ENCODE measurements at places on chromosomes 13 and 19.
A peak's percentile ranks its signal among the peaks of the same experiment; 100 is the strongest.

- peaks cover 4% of the 10 kb centered on the region for H3K4me1 ChIP-seq
- peak overlapping the region; percentile 50 for H3K4me3 ChIP-seq
- H3K36me3 ChIP-seq, result no peaks in the 10 kb centered on the region
- H3K27ac ChIP-seq, result no peak overlapping the region
- no peaks in the 10 kb centered on the region for H3K27me3 ChIP-seq
- DNase-seq, result no peak
These were observed 2.2 kb downstream of the BST2 start for GRCh38 chr19:17402982-17403855.

GRCh38 chr13:66468656-66469055 lies 761.5 kb downstream of the PCDH9 start:
- H3K27ac ChIP-seq, result no peak overlapping the region
- H3K4me3 ChIP-seq, result no peak overlapping the region
- H3K27me3 ChIP-seq, result no peaks in the 10 kb centered on the region
- no peaks in the 10 kb centered on the region for H3K4me1 ChIP-seq
- H3K36me3 ChIP-seq, result no peaks in the 10 kb centered on the region

DNA sequence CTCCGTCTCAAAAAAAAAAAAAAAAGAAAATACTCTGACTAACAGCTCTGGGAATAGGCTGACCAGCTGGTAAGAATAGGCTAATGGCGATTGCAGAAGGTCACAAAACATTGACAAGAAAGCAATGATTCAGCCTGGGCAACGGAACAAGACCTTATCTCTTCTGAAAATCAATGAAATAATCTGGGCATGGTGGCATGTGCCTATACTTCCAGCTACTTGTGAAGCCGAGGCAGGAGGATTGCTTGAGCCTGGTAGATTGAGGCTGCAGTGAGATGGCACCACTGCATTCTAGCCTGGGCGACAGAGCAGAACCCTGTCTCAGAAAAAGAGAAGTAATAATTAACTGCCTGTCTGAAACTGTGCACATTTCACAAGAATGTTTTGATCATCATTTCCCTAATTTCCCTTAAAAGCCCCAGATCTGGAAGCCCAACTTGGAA lies 18.8 kb upstream of the MTRF1 start:
- no peak overlapping the region for H3K27ac ChIP-seq
- H3K36me3 ChIP-seq, result no peaks in the 10 kb centered on the region

DNA sequence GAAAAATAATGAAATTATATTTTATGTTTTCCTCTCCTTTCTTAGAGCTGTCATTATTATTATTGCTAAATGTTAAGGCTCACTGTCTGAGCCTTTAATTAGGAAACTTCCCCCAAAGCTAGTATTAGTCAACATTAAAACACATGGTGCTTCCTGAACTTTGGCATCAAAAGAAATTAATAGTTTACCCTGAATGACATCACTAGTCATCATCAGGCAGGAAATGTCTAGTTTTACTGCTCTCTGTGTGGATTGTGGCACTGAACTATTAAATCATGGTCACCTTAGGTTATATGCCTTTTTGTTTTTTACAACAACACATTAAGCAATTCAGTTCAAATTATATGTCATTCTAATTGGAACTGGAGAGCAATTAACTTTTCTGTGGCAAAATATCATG lies 595.5 kb downstream of the SLITRK1 start:
- H3K27me3 ChIP-seq, result no peaks in the 10 kb centered on the region
- no peak overlapping the region for H3K4me3 ChIP-seq
- no peak for DNase-seq
- no peaks in the 10 kb centered on the region for H3K4me1 ChIP-seq
- no peak overlapping the region for H3K27ac ChIP-seq

- H3K27ac ChIP-seq, result no peak overlapping the region
- no peaks in the 10 kb centered on the region for H3K36me3 ChIP-seq
- H3K27me3 ChIP-seq, result no peaks in the 10 kb centered on the region
- no peaks in the 10 kb centered on the region for H3K4me1 ChIP-seq
These were observed 65.2 kb upstream of the LRCH1 start for GRCh38 chr13:46487748-46488147.

DNA sequence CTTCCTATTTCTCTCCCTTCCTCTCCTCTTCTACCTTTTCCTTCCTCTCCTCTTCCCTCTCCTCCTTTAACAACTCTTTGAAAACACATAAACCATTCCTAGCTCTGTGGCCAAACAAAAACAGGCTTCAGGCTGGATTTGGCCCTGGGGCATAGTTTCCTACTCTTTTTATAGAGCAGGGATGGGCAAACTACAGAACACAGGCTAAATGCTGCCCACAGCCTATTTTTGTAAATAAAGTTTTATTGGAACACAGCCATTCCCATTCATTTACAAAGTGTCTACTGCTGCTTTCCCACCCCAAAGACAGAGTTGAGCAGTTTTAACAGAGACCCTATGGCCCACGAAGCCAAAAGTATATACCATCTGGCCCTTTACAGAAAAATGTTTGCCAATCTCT lies 35.4 kb downstream of the LHFPL6 start:
- H3K27me3 ChIP-seq, result no peaks in the 10 kb centered on the region
- no peaks in the 10 kb centered on the region for H3K36me3 ChIP-seq
- no peaks in the 10 kb centered on the region for H3K4me1 ChIP-seq
- no peak overlapping the region for H3K27ac ChIP-seq
- no peak for DNase-seq

DNA sequence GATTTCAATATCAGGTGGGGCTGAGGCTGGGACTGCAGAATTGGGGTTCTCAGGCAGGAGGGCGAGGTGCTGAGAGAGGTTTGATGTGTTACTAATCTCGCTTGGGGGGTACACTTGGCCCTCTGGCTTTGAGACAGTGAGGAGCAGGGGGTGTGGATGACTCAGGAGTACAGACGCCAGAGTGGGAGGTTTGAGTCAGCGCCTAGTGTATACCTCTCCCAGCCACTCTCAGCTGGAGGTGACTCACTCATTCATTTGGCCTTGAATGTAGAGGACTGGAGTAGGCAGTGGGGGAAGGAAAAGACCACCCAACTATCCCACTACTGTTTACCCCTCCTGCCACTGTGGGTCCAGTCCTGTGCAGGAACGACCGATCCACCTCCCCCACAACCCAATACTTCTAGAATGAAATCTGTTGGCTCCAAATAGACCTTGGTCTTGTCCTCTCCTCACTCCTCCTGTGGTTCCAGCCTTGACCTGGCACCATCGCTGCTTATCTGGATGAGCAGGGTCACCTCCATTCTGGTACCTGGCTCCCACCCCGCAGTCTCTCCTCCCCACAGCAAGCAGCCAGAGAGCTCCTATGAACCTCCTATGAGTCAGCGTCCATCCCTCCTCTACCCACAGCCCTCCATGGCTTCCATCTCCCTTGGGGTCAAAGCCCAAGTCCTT lies 20.1 kb upstream of the ZNRF4 start:
- H3K27me3 ChIP-seq, result no peaks in the 10 kb centered on the region
- H3K4me1 ChIP-seq, result no peaks in the 10 kb centered on the region
- H3K36me3 ChIP-seq, result no peaks in the 10 kb centered on the region

- no peaks in the 10 kb centered on the region for H3K36me3 ChIP-seq
- H3K27ac ChIP-seq, result no peak overlapping the region
- H3K27me3 ChIP-seq, result no peaks in the 10 kb centered on the region
- no peak for DNase-seq
- peak overlapping the region; percentile 44 for H3K4me3 ChIP-seq
These were observed 866 bp upstream of the ZSWIM4 start for GRCh38 chr19:13794398-13794756.

DNA sequence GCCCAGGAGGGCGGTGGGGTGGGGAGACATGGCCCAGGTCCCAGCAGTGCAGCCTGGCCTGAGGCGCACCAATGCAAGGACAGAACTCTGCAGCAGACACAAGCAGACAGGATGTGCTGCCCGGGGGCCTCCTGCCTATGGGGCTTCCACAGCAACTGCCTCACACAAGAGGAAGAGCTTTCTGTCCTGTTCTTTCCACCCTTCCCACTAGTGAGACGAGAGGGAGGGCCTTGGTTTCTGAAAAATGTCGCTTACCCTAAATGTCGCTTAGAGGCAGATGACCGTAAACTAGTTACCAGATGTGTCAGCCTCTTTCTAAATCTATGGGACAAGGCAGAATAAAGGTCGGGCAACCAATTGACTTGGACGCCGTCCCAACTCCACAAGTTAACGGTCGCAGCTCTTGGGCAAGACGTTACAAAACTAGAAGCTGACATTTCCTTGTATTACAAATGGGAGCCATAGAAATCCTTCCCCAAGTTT lies at the start of gene LAIR1:
LAIR1 (minus strand) TSS at position 157 of the 483 bp plus-strand sequence; CDS start at position 30, 127 bp downstream.
- no peak within 1 kb of the TSS for H3K27ac ChIP-seq
- no peak within 1 kb of the TSS for H3K4me3 ChIP-seq
- no peak for DNase-seq
- H3K27me3 ChIP-seq, result no peaks in the 10 kb centered on the region

- no peaks in the 10 kb centered on the region for H3K36me3 ChIP-seq
- no peaks in the 10 kb centered on the region for H3K27me3 ChIP-seq
- no peak for DNase-seq
These were observed 25.0 kb upstream of the INTS6 start for GRCh38 chr13:51477653-51478324.

DNA sequence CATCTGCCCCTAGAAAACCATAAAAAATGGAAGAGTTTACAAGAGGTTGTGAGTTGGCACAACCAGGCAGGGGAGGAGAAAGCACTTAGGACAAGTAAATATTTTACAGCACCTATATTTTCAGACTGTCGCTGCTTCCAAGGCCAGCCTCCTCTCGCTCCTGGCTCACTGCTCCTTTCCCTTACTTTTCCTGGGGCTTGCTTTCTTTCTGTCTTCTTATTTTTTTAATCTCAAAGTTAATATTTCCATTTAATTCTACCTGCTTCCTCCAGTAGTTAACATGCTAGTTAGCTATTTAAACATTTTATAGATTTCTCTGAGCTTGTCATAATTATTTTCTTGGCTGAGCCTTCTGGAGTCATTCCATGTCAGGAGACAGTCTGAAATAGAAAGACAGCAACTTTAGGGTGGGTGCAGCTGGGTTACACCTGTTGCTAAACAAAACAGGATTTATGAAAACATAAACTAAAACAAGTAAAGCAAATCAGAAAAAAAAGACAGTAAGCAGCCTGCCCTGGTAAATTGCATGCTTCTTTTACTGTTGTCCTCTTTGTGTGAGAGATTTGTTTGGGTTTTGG lies 330.1 kb downstream of the DLEU7 start:
- H3K36me3 ChIP-seq, result no peaks in the 10 kb centered on the region
- no peak overlapping the region for H3K27ac ChIP-seq
- no peaks in the 10 kb centered on the region for H3K4me1 ChIP-seq
- H3K4me3 ChIP-seq, result no peak overlapping the region

DNA sequence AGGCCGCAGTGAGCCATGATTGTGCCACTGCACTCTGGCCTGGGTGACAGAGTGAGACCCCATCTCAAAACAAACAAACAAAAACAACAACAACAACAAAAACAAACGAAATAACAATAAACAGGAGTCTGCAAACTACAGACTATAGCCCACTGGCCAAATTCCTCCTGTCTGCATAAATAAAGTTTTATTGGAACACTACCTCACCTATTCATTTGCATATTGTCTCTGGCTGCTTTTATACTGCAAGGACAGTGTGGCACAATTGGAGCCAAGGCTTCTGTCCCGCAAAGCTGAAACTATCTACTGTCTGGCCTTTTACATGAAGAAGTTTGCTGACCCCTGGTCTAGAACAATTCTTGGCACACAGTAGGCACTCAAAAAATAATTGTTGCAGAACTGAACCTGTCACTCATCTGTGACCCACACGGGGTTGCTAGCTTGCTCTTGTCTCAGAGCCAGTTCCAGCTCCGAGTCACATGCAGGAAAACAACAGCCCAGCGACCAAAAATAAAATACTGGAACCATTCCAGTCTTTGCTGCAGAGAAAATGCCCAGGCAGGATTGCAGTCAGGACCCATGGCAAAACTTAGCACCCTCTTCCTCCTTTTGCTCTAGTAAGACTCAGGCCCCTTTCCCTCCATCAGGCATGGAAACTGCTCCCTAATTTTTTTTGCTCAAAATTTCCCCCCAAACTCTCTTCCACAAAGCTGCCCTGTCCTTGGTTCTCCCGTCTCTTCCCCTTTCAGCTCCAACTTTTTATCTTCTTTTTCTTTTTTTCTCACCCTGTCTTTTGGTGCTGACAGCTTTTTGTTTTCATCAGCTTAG lies 4.8 kb upstream of the MYH14 start:
- H3K27me3 ChIP-seq, result no peaks in the 10 kb centered on the region
- H3K36me3 ChIP-seq, result no peaks in the 10 kb centered on the region
- no peak overlapping the region for H3K4me3 ChIP-seq
- no peaks in the 10 kb centered on the region for H3K4me1 ChIP-seq

DNA sequence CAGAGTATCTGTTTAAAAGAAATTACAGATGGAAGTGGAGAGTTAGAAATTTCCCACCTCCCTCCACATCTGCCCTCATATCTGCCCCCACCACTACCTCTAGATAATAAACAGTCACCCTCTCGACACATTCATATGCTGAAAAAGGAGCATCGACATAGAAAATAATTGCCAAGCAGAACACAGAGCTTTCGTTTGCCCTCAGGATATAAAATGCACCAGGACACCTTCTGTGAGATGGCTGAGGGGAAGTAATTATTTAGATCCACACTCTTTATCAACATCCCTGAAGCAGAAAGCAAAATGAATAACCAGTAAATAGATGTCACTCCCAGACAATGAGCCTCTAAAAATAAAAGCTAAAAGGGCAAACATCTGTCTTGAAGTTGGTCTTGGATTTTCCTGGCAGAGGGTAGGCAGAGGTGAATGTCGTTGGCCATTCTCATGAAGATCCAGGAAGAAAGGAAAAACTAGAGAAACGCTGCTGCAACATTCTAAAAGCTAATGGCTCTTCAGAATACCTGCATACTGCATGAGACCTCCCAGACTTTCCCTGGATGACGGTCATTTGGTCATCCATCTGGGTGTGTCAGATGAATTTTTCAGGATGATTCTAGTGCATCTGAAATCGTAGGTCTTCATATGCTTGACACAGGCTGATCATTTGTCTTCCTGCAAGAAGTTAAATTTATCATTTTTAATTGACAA lies 527.5 kb downstream of the RFC3 start:
- no peak overlapping the region for H3K27ac ChIP-seq
- H3K36me3 ChIP-seq, result no peaks in the 10 kb centered on the region
- no peaks in the 10 kb centered on the region for H3K27me3 ChIP-seq
- no peak for DNase-seq
- H3K4me3 ChIP-seq, result no peak overlapping the region
- no peaks in the 10 kb centered on the region for H3K4me1 ChIP-seq

DNA sequence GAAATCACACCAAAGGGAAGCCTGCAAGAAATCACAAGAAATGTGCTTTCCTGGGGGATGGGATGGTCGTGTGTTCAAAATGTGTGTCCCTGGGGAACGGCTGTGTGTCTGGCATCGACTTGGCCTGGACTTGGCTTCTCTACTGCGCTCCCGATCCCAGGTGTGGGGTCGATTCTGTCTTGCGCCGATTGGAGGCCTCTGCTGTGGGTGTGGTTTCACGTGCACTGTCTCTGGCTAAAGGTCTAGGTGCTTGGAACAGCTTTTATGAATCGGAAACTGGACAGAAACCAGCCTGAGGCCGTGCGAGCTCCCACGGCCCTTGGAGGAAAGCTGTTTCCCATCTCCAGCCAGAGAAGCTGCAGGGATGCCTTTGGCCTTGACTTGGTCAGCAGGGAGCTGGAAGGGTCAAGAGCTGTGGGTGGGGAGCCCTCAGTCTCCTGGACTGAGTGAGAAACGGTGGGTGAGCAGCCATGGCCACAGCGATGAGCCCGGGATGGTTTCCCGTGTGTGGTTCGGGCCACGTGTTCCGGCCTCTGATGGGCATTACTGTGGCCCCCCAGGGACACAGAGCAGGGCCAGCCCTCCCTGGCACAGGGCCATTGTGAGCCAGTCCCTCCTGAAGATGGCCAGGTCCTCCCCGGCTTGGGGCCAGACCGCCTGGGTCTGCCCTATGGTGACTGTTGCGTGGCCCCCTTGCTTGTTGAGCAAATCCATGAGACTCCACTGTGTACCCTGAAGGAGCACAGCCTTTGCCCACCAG lies 29.7 kb downstream of the MCF2L start:
- H3K4me1 ChIP-seq, result peaks cover 3% of the 10 kb centered on the region
- H3K27me3 ChIP-seq, result no peaks in the 10 kb centered on the region
- H3K4me3 ChIP-seq, result no peak overlapping the region
